ENCODE measurements at places on chromosomes 12 and 14.

DNA sequence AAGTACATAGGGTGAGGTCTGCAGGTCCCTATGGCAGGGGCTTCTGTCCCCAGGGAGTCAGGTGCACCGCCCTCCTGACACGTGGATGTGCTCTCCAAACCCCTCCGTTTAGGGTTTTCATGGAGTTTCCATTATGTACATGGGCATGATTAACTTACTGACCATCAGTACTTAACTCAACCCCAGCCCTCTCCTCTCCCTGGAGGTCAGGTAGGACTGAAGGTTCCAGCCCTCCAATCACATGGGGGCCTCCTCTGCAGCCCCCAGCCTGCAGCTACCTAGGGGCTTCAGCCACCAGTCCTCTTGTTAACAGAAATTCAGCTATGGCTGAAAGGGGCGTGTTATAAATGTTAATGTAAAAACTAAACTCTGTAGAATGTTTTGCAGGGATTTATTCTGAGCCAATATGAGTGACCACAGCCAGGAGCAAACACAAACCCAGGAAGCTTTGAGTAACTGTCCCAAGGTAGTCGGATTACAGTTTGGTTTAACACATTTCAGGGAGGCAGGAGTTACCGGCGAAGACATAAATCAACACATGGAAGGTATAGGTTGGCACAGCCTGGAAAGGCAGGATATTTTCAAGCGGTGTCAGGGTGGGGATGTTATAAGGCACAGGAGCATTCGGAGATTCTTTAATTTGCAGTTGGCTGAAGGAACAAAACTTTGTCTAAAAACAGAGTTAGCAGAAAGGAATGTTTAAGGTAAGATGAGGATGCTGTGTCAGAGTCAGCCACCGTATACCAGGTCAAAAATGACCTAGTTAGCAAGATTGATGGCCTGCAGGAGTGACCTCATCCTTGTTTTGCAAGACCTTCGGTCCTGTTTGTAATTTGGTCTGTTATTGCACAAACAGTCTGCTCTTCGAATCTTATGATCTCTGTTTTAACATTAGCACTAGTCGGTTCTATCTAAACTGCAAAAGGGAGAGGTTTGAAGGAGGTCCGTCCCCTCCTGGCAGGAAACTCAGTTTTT, 75.2 kb downstream of the TNFAIP2 start:
- DNase-seq = no peak

- no peak for DNase-seq
Measured at GRCh38 chr12:82619644-82620043, 67.1 kb upstream of the TMTC2 start.

DNA sequence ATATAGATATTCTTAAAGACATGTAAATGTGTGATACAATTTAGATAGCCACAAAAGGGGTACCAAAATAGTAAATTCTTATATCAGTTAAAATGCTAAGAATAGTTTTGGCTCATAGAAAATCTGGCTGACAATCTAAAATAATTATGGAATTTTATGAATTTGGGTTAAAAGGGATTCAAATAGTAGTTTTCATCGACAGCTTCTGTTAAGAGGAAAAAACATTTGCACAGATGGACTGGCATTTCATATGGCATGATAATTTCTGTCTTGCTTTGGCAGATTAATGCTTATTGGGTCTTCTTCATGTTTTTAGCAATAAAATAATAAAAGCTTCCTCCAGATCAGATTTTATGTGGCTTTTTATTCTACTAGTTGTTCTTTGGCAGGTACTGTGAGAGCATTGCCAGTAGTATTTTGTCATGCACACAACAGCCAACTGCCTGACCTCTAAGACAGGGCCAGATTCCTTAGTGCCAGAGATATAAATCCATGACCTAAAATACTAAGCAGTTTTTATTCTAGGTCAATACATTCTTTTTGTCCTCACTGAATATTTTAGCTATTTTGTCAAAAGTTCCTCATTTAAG, 9.1 kb downstream of the ABCD2 start:
- DNase-seq = no peak

- no peak for DNase-seq
Measured at GRCh38 chr12:125014526-125014925, 21.1 kb downstream of the BRI3BP start.

DNA sequence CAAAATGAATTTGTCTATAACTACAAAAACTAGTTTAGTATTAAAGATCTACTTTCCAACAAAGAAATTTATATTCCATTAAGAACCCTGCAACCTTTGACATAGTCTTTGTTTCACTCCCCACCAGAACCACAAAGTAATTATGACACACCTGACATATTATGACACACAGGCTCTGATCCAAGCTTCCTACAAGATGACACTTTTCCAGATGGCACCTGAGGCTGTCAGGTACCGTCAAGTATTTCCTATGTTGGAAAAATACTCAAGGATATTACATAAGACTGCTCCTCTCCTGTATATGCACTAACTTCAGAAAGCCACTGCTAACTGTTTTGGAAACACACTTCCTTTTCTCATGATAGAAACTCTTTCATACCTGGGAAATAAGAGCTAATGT, 38.9 kb downstream of the STXBP6 start:
- DNase-seq = no peak

GRCh38 chr14:72717220-72717619, 176.7 kb downstream of the DPF3 start:
- no peak for DNase-seq

- DNase-seq = no peak
Measured at GRCh38 chr12:6442836-6443235, 1.9 kb upstream of the CD27 start.

DNA sequence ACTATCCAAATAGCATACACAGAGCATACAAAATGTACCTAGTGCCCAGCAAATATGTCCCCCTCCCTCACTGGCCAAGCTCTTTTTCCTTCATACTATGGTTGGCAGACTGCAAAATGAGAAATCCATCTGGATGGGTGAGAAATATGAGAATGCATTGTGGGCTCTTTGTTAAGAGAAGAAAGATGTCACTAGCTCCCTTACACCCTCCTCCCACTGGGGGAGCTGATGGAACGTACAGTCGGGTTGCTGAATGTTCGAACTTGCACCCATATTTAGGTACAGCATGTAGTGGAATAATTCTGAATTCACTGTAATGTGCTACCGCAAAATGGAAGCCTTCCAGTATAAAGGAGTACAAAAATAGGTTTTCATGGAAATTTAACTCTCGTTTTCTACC, 377.4 kb downstream of the GRIN2B start:
- DNase-seq = no peak

GRCh38 chr14:76984787-76985375, 43.6 kb downstream of the IRF2BPL start:
- DNase-seq = no peak

Measured in NCI-H1105 (cell line).